ENCODE measurements at places on chromosomes 11 and 22.

DNA sequence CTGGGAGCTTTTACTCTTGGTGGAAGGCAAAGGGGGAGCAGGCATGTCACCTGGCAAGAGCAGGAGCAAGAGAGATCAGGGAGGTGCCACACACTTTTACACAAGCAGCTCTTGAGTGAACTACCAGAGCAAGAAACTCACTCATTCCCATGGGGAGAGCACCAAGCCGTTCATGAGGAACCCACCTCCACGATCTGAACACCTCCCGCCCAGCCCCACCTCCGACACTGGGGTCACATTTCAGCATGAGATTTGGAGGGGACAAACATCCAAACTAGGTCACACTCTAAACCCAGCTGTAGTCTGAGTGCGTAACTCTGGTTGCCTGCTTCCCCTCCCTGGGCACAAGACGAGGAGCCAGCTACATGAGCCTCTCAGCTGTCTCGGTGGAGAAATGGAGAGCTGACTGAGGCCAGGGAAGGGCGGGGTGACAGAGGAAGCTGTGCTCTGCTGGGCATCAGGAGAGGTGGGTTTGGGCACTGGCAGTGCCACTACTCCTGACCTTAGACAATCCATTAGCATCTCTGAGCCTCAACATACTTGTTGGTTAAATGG, 134.6 kb downstream of the PKNOX2 start:
- DNase-seq = no peak

DNA sequence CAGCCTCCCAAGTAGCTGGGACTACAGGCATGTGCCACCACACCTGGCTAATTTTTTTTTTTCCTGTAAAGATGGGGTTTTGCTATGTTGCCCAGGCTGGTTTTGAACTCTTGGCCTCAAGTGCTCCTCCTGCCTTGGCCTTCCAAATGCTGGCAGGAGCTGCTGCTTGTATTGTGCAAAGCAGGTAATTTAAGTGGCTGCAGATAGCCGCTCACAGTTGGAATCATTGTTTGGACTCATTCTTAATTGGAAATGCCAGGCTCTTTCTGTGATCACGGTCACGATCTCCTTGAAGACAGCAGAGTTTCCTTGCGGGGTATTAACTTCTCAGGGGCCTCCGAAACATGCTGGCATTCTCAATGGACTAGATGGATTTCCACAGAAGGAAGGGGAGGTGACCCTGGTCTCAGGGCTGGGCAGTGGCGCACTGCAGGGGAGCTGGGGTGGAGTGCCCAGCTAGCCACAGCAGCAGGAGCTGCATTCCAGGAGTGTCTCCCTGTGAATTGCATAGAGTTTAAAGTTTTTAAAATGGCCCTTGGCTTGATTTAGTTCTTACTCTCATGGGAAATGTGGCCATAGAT, 136.1 kb downstream of the MORC2 start:
- DNase-seq = no peak

DNA sequence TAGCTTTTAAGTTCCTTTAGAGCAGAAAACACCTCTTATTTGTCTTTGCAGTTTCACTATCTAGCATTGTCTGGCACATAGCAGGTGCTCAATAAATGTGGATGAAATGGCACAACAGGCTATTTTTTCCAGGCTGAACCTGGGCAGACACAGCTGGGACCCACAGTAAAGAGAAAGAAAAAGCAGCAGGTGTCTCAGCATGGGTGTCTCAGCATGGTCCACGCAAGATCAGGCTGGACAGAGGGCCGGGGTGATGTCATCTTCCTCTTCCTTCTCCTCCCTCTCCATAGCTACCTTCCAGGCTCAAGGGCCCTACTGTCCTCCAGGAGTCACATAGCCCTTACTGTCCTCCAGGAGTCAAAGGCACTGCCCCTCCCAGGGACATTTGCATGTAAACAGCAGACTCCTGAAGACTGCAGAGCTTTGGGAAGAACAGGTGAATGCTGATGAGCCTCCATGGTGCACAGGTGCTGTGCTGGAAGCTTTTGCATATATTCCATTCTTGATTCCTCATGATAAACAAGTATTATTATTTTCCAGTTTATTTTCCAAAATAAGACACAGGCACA, 65.2 kb downstream of the DSCAML1 start:
- no peak for DNase-seq

- no peak for DNase-seq
These were observed 12.0 kb downstream of the PLCB3 start for GRCh38 chr11:64263021-64263946.

DNA sequence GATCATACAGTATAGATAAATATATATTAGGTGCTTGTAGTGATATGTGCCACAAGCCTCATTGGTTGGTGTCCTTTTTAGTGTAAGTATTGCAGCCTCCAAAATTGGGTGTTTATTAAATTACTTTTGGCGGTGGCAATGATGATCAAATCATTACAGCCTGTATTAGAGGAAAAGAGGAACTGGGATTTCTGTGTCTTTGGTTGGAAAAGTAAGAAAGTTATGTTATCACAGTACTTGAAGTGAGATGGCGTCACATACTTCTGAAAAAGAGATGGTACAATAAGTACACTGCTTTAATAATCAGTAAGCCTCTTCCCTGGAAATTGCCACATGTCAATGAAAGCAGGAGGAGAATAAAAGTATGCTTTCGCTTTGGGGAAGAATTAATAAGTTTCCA, 523 bp upstream of the MPZL3 start:
- DNase-seq = no peak

- no peak for DNase-seq
These were observed 7.8 kb downstream of the TESMIN start for GRCh38 chr11:68743539-68743938.

- DNase-seq = no peak
These were observed 772.1 kb downstream of the NTM start for GRCh38 chr11:132142554-132142953.

GRCh38 chr11:17169876-17170275, 37.9 kb downstream of the PIK3C2A start:
- DNase-seq = no peak

DNA sequence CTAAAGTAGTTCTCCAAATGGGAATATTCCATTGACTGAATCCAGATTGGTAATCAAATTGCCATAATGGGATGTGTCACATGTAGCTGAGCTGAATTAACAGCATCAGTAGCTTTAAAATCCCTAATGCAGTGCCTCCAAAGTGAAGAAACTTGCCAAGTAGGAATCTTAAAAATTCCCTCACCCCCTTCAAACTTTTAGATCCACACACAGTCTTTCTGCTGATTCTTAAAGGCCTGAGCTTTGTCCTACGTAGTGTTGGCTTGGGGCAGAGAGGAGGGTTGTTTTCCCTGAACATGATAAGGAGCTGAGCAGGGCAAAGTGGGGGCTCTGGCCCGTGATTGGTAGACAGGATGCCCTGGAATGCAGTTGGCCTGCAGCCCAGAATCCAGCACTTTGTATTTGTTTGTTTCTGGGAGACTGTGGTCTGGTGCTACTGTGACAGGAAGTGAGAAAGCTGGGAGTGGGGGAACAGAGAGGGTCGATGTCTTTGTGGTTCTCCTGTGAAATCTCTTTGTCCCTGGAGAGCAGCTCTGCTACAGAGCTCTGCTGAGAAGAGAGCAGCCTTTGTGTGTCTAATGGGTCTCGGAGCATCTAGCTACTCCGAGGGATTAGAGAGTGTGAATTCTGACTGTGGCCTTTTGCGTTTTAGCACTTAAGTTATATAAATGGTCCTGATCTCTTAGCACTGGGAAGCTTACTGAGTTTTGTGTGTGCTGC, 16.9 kb downstream of the CTNND1 start:
- DNase-seq = no peak

- no peak for DNase-seq
These were observed 21.9 kb downstream of the NEAT1 start for GRCh38 chr11:65444314-65445051.

DNA sequence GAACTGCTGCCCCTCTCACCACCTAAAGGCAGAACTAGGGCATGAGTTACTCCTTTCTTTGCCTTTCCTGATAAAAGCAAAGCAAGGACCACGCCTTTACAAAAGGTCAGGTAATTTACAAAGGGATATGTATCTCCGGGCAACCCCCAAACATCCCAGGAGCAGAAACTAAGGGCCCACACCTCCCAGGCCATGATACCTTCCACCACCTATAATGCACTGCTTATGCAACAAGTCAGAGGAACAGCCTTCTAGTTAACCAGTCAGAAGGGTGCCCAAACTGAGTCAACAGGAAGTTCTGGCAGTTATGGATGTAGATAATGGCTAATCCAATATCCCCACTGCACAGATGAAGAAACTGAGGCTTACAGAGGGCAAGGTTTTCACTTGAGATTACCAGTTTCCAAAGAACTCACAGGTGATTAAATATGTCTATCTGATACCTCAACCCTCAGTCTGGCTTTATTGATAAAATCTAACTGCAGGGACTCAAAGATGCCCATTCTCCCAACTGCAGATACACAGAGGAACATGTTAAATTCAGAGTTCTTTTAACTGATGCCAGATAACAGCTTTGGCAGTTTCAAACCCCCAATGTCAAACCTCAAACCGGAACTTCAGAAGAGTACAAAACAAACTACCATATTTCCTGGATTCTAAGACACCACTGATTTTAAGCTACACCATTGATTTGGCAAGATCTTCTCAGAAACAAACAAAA, 16.8 kb upstream of the CASTOR1 start:
- no peak for DNase-seq

DNA sequence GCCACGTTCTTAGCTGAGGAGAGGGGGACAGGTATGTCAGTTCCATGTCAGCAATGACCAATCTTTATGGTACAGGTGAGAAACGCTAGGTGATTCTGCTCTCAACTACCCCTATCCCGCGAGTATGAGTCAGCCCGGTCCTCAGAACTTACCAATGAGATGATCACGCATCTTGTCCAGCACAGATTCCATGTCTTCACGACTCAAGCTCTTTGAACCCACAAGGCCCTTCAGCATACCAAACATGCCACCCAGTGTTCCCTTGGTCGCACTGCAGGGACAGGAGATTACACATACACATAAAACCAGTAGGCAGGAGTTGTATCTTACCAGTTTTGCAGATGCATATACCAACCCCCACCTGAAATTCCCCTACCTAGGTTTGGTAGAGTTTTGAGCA, 2.9 kb downstream of the SRPRA start:
- DNase-seq = no peak

DNA sequence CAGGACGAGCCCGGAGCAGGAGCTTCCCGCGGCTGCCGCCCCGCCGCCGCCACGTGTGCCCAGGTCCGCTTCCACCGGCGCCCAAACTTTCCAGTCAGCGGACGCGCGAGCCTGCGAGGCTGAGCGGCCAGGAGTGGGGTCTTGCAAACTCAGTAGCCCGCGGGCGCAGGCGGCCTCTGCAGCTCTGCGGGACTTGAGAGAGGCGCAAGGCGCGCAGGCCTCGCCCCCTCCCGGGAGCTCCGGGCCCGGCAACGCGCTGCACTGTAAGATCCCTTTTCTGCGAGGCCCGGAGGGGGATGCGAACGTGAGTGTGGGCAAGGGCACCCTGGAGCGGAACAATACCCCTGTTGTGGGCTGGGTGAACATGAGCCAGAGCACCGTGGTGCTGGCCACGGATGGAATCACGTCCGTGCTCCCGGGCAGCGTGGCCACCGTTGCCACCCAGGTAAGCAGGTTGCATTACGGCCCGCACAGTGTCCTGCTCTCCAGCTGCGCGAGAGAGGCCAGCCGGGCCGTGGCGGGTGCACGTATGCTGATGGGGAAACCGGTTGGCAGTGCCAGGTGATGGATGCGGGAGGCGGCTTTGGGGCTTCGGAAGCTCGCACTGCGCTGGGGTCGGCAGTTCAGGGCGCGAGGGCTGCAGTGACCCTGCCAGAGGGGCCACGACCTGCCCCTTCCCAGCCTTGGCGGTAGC, 2.0 kb downstream of the SLC6A5 start:
- DNase-seq = no peak

DNA sequence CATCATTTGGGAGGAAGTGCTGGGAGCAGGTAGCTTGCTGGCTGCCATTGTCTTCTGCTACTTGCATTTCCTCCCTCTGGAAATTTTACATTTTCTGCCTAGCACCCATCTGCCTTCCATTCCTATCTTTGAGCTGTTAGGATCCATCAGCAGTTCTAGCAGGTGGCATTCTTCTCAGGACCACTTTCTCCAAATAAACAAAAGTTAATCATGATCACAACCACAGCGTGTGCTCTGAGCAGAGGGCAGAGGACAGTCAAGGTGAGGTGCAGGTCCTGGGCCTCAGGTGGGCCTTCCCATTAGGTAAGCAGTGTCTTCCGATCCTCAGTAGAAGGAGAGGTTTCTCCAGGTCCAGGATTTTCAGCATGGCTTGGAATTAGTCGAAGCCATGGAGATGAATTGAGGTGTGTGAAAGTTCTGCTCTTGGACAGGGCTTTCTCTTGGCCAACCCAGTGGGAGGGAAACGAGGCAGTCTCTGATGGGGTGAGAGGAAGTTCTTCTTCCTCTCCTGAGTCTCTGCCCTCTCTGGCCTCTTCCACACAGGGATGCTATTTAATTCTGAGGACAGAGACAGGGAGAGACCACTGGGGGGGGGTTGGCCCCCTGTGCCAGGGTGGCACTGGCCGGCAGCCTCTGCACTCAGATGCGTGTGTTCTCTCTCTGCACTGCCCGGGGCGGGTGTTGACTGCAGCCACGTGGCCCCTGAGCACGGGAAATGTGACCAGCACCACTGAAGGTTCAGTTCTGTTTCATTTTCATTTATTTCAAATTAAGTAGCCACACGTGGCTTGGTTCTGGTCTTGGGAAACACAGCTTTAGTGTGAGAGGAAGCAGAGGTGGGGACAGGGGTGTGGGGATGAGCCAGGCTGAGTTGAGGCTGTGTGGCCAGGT, 170.8 kb downstream of the TBC1D22A start:
- DNase-seq = no peak

- no peak for DNase-seq
These were observed 60.9 kb upstream of the EED start for GRCh38 chr11:86183694-86184093.

DNA sequence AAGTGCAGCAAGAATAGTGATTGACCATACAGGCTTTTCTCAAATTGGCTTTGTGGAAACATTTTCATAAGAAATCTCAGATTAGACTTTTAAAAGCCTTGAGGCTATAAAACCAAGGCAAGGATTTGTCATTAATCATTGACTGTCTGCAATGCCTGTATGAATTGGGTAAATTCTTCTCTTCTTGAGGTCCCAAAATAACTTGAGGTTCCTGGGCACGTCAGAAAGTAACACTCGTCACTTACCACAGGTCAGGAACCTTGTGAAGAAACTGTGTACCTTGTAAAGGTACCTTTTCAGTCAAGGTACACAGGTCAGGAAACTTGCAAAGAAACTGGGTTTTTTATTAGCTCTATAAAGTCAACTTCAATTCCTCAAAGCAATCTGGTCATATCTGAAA, 43.3 kb upstream of the SORL1 start:
- no peak for DNase-seq

DNA sequence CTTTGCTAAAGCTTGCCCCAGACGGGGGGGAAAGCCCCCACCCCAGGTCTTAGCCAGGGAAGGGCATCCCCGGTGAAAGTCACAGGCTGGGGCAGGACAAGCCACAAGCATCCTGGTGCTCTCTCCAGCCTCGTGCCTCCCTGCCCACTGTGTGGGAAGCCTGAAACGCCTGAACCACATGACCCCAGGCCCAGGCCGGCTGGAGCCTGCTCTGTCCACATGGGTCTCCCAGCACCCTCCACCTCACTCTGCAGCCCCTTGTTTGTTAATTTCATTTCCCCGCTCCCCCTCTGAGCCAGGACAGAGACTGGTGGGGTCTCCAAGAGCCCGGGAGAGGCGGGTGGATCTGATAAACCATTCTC, 58.3 kb upstream of the TCF20 start:
- no peak for DNase-seq

GRCh38 chr11:96357794-96358193, 14.8 kb upstream of the MAML2 start:
- DNase-seq = no peak
